ENCODE measurements at places on chromosomes 12 and 14.

- no peak for DNase-seq
These were observed 5.2 kb downstream of the PGAM5 start for GRCh38 chr12:132715874-132716273.

GRCh38 chr14:94045101-94045500 is 19.0 kb downstream of the OTUB2 start:
- DNase-seq: no peak

GRCh38 chr14:52111583-52111982 is 42.7 kb upstream of the NID2 start:
- DNase-seq: no peak

DNA sequence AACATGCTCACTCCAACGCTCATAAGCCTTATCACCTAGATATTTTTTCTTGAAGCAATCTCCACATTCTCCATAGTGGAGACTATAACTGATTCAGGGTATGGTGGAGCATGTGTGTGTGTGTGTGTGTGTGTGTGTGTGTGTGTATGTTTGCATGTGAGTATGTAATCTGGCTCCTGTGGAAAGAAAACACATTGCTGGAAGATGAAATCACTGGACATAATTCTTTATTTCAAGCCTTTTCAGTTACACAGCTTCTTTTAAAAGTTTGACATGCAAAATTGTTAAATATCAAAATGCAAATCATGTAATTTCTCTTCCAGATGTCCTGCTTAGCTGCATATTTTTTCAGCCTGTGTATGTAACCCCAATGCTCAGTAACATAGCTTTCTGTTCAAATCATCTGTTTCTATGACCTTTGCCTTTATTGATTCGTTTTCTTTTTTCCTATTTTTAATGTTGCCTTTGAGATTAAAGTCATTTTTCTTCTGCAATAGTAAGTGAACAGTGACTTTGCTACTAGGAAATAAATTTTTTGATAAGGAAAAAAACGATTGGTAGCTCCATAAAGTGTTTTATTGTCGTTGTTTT is 80.5 kb upstream of the BTG1 start:
- peak; percentile 64 for DNase-seq

DNA sequence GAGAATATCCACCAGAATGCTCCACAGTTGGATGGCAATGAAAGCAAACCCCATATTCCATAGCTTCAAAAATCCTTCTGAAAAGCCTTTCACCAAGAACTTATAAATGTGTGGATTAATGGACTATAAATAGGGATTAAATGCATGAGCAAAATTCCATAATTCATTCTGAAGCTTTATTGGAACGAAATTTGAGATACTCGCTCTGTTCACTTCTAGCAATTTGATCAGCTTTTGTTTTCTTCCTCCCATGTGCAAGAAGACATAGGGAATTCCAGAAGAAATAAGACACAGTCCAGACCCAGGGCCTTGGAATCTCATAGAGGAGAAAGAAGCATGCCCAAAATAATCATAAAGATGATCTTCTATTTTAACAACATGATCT is 285.9 kb upstream of the TMPO start:
- no peak for DNase-seq

GRCh38 chr12:15819644-15820437 is 30.7 kb upstream of the EPS8 start:
- no peak for DNase-seq

- no peak for DNase-seq
These were observed 55.6 kb downstream of the LGMN start for GRCh38 chr14:92692822-92693226.

- DNase-seq: no peak
These were observed 62.4 kb downstream of the UBR7 start for GRCh38 chr14:93269341-93270068.

DNA sequence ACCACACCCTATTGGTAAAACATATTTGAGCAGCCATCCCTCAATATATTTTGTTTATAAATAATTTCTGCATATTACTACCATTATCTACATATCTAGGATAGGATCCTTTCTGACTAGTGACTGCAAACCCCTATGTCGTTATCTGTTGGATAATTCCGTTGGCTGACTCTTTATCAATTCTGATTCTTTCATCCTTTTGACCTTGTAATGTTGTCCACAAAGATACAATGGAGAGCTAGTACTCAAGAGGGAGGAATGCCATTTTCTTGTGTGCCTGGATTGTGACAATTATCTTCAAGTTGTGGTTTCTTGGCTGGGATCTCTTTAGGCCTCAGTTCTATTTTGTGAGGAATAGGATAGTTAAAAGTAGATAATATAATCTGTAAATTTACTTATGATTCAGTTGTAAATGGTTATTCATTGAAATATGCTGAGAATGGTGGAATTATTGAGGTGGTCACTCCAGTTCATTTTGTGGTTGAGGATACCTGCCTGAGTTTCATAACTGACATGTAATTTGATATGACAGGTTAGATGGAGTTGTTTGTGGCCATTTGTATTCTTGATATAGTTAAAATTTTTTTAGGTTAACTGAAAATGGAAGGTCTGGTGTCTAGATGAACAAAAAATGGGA is 10.1 kb downstream of the CHST11 start:
- no peak for DNase-seq

GRCh38 chr14:26217778-26218177 is 380.1 kb downstream of the NOVA1 start:
- no peak for DNase-seq

- DNase-seq: no peak
These were observed 36.6 kb upstream of the CHGA start for GRCh38 chr14:92886337-92886736.

- DNase-seq: no peak
These were observed 155.5 kb downstream of the PRKCH start for GRCh38 chr14:61476754-61477410.

- DNase-seq: no peak
These were observed 54.9 kb downstream of the VWF start for GRCh38 chr12:6069437-6070093.

- DNase-seq: no peak
These were observed 120.0 kb downstream of the PDE6H start for GRCh38 chr12:15092826-15093225.

GRCh38 chr12:54658306-54659264 is 10.4 kb upstream of the DCD start:
- no peak for DNase-seq

GRCh38 chr12:111024205-111024801 is 103.9 kb upstream of the MYL2 start:
- no peak for DNase-seq

DNA sequence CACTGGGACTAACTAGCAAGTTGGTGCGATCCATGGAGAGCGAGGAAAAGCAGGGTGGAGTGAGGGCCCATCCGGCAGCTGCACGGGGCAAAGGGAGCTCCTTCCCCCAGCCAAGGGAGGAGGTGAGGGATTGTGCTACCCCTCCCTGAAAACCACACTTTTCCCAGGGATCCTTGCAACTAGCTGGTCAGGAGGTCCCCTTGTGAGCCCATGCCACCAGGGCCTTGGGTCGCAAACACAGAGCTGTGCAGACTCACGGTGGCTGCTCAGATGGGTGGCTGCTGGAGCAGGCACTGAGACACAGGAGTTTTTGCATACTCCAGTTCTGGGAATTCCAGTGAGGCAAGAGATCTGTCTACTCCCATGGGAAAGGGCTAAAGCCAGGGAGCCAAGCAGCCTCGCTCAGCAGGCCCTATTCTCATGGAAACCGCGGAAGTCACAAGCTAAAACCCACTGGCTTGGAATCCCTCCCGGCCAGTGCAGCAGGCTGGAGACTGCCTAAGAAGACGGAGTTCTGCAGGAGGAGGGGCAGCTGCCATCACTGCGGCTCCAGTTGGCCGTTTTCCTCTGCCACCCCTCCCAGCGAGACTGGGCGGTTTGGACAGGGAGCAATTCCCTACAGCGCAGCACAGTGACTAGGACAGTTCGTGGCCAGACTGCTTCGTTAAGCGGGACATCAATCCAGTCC is 10.9 kb upstream of the ZNF705A start:
- DNase-seq: no peak

- DNase-seq: no peak
These were observed 11.5 kb downstream of the NKX2-1 start for GRCh38 chr14:36508418-36509068.

- no peak for DNase-seq
These were observed 241.5 kb downstream of the GXYLT1 start for GRCh38 chr12:41903014-41903708.

DNA sequence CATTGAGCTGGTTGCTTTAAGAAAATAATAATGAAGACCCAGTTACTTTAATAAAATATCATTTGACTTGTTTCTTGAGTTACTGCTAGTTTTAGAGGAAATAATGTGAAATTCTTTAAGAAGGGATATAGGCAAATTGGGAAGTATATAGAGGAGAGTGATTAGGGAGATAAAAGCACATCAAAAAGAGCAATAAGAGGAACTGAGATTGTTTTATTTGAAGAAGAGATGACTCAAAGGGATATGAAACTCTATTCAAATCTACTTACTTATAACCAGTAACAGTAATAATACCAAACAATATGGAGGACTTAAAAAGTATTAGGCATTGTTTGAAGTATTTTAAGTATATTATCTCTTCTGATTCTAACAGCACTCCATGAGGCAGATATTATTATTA is 37.1 kb downstream of the LRRK2 start:
- no peak for DNase-seq

- no peak for DNase-seq
These were observed 390.3 kb downstream of the GRIN2B start for GRCh38 chr12:13591059-13591458.

DNA sequence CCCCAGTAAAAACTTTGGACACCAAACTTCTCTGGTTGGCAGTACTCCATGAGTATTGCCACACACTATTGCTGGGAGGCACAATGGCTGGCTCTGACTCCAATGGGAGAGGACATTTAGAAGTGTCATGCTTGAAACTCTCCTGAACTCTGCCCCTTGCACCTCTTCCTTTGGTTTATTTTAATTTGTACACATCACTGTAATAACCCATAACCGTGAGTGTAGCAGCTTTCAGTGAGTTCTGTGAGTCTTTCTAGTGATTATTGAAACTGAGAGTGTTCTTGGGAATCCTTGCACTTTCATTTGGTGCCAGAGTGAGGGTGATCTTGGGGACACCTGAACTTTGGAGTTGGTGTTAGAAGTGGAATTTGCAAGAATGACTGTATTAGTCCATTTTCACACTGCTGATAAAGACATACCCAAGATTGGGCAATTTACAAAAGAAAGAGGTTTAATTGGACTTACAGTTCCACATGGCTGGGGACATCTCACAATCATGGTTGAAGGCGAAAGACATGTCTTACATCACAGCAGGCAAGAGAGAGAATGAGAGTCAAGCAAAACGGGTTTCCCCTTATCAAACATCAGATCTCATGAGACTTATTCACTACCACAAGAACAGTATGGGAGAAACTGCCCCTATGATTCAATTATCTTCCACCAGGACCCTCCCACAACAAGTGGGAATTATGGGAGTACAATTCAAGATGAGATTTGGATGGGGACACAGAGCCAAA is 41.3 kb upstream of the CEP83 start:
- DNase-seq: no peak

DNA sequence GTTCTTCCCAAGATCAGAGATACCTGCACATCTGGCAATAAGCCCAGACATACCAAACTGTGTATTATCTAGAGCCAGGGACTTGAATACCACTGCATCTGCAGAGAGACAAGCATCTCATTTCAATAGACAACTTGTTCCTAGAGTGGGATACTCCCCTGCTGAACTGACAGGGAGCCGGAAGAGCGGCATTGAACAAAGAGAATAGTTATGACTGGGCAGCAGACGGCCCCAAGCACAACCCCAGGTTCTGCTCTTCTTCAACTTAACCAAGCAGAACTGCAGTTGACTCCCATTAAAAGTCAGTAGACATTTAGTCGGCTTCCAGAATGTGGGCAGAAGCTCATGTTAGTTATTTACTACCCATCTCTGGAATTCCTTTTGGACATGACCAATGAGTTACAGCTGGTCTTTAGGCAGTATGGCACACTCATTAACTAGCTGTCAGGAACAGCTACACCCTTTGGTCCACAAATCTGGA is 112.9 kb downstream of the HMGA2 start:
- no peak for DNase-seq

DNA sequence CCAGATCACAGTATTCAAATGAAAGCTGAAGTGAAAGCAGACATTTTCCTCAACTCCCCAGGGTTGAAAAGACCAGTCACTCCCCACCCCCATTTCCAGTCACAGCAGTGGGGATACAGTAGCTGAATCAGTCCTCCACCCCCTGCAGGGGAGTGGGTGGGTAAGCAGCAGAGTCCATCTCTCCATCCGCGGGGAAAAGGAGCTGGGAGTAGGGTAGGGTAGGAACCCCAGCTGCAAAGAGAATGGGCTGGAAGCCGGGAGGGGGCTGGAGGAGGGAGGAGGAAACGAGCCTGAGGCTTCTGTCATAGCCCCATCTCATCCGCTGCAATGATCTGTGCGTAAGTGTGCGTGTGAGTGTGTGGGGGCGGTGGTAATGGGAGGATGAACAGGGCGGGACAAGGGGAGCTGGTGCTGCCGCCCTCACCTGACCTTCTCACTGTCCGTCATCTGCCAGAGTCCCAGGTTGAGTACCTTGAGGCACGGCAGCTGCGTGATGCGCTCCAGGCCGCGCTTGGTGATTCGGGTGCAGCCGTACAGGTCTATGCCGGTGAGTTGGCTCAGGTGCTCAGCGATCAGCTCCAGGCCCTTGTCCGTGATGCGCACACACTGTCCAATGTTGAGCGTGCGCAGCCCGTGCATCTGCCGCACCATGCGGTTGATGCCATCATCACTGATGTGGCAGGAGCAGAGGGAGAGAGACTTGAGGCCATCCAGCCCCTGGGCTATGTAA is 1.8 kb downstream of the FBXL14 start:
- DNase-seq: no peak

DNA sequence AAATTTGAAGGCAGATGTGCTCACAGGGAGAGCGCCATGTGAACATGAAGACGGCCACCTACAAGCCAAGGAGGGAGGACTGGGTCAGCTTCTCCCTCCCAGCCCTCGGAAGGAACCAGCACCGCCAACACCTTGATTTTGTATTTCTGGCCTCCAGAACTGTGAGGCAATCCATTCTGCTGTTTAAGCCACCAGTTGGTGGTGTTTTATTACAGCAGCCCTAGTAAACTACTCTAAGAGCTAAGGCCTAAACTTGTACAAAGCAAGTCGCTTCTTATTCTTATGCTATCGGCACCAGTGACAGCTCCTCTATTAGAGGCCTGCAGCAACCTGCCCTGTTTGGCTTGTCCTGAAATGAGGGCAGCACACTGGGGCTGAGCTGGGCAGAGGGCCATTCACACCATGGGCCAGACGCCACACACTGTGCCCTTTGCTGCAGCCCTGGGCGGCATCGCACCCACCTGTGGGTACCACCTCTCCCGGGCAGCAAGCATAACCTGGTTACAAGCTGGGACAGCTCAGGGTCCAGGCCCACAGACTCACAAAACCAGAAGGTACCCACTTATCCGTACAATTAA is 62.7 kb downstream of the NOS1 start:
- no peak for DNase-seq
